ENCODE measurements at places on chromosomes 7 and 10.

DNA sequence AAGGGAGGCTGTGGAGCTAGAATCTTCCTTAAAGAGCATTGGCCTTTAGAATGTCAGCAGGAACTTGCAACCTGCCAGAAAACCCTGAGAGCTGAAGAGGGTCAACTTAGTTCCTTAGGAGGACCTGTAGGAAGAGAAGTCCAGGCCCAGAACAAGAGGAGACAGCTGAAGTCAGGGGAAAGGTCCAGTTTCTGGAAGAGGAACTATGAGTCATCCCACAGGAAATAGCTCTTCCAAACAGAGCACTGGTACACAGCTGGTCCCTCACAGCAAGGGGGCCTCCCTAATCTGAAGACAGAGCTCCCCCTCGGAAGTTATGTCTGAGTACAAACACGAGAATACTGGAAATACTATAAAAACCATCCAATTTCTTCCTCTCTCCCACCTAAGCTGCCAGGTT, 98.9 kb downstream of the HERPUD2 start:
- DNase-seq: peak; percentile 23

- DNase-seq: peak; percentile 12
Observed at GRCh38 chr10:95266674-95267095, 24.1 kb downstream of the PDLIM1 start.

- DNase-seq: peak; percentile 49
Observed at GRCh38 chr10:72567889-72568640, 57.8 kb downstream of the MICU1 start.

- no peak for DNase-seq
Observed at GRCh38 chr7:88689821-88690220, 69.7 kb upstream of the ZNF804B start.

DNA sequence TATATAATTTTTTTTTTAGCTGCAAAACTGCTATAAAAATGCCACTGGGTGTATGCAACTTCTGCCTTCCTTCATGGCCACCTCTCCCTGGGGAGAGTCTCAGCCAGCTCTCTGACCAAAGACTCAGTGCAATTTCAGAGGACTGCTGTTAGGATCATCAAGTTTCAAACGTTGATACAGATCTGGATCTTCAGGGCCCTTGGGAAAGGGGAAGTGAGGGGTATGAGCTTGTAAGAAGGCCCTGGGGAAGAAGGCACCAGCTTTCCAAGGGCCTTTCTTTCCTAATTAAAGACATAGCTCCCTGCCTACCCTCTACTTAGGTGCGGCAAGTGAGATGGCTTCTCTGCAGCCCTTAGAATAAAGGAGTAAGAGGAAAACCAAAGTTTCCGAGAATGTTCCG, 130.4 kb downstream of the CUL2 start:
- DNase-seq: no peak

DNA sequence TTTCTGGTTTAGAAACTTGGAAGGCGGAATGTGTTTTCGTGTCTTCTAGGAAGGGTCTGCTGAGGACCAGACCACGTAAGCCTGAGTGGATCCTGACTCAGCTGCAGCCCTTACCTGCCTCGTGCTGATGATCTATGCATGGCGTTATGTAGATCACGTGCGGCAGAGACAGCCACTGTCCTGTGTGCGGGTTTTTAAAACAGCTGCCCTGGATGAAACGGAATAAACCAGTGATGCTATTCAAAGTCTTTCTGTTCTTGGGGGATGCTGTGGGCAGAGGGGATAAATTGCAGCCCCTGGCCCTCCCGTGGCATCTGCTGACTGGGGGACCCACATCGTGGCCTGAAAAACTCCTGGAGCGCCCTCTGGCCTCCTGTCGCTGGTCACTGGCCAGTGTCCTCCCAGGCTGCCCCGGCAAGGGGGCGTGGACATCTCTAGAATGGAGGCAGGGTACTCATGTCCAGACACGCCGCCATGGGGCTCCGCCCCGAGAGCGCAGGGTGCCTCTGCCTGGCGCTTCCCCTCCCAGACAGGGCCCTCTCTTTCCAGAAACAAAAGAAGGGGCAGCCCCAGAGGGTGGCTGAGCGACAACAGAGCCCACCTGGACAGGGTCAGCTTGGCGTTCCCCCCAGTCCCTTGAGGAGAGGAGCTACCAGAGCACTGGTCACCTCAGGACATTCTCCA, 13.2 kb downstream of the ALKBH4 start:
- DNase-seq: no peak

DNA sequence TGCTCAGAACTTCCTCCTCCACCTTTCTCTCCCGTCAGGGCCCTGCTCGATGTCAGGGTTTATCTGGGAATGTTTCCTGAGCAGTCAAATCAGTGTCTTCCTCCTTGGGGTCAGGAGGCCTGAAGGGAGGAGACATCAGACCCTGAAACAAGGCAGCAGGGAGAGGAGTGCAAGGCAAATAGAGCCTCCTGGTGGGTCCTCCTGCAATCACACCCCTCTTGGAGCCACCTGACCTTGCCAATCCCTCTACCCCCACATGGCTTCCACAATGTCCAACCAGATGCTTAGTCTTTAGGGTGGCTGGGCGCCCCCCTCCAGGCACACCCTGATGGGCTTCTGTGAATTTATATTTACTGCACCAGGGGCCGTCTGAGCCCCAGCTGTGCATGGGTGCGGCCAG, 12.2 kb downstream of the GPR26 start:
- no peak for DNase-seq

Measured in SW 1271 (cell line).